KBM-7 (cell line): ENCODE measurements at places on chromosomes 12 and 14.
A peak's percentile ranks its signal among the peaks of the same experiment; 100 is the strongest.

- peak; percentile 95 for DNase-seq
Measured at GRCh38 chr12:19428246-19428645, 11.0 kb upstream of the AEBP2 start.

GRCh38 chr14:26412421-26412820 is 185.4 kb downstream of the NOVA1 start:
- no peak for DNase-seq

GRCh38 chr12:7125632-7126227 is 3.0 kb downstream of the RBP5 start:
- no peak for DNase-seq

DNA sequence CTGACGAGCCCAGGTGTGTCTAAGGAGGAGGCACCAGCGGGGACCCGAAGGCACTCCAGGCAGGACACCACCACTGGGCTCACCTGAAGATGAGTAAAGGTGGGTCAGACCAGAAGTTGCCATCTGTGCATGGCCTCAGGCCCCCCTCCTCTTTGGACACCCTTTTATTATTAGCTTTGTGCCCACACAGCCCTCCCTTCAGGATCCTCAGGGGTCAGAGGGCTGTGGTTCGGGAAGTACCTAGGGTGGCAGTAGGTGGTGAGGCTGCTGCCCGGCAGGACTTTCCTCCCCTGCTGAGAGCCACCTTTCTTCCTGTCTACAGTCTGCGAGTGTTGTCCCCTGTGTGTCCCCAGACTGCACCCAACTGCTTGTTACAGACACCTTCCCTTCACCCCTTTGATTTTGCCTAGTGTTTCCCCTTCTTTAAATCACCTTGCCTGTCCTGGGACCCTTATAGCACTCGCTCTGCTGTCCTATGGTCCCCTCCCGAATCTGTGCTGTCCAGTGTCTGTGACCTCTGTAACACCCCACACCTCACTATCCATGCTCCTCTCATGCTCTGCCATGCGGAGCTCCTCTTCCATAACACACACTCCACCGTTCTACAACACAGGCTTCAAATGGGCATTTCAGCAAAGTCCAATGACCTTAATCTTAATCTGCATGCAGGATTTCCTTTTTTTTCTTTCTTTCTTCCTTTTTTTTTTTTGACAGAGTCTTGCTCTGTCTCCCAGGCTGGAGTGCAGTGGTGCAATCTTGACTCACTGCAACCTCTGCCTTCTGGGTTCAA is 25.7 kb downstream of the SOAT2 start:
- DNase-seq, result peak; percentile 16

GRCh38 chr14:59490756-59491155 is 6.4 kb downstream of the JKAMP start:
- DNase-seq, result no peak

GRCh38 chr12:59396919-59397318 is 198.9 kb upstream of the SLC16A7 start:
- no peak for DNase-seq

GRCh38 chr12:9732921-9733461 is at the start of gene CLECL1:
TSS of gene CLECL1 (minus strand) at chr12:9733097.
- DNase-seq, result peak; percentile 86
